Renal cortex interstitium (tissue), 15 donors: ENCODE measurements at places on chromosomes 5 and 9. TPM values are rescaled to one million over a fixed set of nuclear protein-coding genes. Genes with fewer than 3 reads are reported as not detected.

DNA sequence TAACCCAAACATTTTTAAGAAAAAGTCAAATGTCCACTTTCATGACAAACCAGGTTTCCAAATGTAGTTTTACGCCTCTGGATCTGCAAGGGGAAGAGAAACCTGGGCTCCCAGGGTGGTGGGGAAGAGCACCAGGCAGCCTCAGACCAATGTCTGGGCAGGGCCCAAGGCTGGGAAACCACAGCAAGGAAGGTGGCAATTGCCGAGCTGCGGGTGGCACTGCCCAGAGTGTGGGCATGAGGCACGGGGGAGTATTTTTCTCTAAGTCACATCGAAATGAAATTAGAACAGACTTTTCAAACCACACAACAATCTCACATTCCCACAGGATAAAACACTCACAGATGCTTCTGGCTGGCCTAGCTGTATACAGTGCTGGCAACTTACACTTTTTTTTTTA lies 32.6 kb upstream of the RASGEF1C start:
- no peak for DNase-seq

DNA sequence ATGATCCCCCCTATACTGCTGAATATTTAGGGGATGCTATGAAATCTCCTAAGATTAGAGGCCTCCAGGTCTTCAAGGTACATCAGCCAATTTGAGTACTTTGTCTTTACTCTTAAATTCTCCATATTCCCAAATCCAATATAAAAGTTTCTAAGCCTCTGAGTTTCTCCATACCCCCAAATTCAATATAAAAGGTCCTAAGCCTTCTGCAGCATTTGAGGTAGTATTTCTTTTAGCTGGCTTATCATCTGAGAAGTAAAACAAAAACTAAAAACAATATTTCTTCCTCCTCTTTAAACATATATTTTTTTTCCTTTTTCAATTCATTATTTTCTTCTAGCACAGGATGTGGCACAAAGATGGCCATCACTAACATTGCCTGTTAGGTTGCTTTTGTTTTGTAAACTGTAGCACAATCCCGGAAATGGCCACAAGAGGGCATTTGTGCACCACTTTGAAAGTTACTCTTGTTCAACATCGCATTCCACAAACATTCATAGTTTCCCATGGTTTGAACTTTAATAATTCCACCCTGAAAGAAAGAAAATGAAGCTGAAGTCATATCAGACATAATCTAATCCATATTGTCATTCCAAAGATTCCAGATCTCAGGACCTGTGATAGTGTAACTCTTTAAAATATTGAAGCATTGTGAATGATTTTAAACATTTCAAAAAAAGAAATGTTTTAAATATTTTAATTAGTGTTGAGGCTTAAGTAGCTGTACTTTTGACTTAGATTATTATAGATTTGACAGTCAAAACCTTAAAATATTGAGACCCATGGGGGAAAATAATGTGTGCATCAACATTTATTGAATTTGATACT lies 21.0 kb upstream of the SCGB3A2 start:
- peak; percentile 47 for DNase-seq

DNA sequence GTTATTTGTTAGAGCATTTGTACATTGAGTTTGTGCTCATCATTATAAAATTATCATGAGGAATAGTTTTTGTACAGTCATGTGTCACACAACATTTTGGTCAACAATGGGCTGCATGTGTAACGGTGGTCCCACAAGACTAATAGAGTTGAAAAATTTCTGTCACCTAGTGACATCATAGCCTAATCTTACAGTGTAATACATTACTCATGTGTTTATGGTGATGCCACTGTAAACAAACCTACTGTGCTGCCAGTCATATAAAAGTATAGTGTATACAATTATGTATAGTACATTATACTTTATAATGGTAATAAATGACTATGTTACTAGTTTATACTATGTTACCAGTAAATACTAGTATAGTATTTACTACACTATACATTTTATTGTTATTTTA lies 3.0 kb upstream of the CAMK4 start:
- DNase-seq = no peak

DNA sequence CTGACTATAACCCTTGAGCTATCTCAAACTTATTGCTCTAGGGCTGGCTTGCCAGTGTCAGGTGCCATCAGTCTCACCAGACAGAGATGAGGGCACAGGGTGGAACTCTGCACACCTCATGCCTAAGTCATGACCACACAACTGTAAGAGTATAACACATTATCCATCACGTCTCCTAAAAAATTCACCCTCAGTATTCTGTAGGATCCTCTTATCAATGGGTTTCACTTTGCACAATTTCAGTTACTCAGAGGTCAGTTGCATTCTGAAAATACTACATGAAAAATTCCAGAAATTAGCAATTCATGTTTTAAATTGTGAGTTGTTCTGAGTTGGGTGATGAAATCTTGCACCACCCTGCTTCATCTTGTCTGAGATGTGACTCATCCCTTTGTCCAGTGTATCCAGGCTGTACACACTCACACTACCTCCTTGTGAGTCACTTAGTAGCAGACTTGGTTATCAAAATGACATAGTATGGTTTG lies 690.9 kb upstream of the CDH18 start:
- DNase-seq = no peak

DNA sequence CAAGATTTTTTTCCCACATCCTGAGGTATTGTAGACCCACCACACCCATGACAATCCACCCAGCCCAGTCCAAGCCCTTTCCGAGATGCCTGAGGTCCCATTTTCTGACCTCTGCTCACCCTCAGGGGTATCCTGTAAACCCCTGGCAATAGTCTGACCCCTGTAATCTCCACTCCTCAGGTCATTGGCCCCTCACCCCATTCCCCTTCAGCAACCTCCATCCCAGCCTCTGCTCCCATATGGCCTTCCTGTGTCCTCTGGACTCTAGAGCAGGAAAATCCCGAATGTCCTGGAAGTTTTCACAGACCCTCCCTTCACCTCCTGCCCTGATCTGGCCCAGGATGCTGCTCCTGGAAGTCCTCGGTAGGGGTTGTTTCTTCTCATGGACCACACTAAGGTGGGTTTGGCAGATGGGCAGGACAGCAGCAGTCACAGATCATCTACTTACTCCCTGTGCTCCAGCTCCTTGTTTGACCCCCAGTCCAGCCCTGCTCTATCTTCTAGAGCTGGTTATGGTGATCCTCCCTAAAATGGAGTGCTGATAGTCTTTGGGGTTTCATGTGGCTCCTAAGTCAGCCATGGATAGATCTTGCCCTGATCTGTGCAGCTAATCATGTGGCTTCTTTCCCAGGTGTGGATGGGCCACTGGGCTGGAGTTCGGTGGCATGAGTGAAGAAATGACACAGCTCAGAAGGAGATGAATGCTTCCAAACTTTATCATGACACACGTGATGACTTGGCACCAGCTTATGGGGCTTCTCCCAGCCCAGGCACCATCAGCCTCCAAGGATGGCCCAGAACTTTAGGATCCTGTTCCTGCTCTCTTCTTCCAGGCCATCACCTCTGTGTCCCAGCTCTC lies 12.0 kb upstream of the ACSL6 start:
- DNase-seq = no peak

GRCh38 chr5:110945874-110946436 lies 125.6 kb upstream of the TSLP start:
- no peak for DNase-seq

- DNase-seq = no peak
Observed at GRCh38 chr9:88889386-88889785, 101.9 kb upstream of the S1PR3 start.

DNA sequence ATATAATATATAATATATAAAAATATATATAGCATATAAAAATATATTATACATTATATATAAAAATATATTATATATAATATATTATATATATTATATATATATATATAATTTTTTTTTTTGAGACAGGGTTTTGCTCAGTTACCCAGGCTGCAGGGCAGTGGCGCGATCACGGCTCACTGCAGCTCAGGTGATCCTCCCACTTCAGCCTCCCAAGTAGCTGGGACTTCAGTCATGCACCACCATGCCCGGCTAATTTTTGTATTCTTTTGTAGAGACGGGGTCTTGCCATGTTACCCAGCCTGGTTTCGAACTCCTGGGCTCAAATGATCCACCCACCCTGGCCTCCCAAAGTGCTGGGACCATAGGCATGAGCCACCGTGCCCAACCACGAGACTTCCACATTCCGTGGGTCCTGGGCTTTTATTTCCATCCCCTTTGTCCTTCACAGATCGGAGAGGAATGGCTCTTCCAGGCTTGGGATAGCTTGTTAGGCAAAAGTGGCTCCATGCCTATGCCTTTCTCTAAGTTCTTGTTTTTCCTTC lies 62.0 kb upstream of the IER5L start:
- DNase-seq = no peak

- no peak for DNase-seq
Observed at GRCh38 chr5:168858371-168858770, 279.2 kb upstream of the PANK3 start.

The PCDHB9 gene
- 4.4 TPM for polyA plus RNA-seq

The MAMDC2 gene
- 6.6 TPM for polyA plus RNA-seq

The FBXL7 gene
- 23.9 TPM for polyA plus RNA-seq
